Activated CD8-positive, alpha-beta memory T cell treated with anti-CD3 and anti-CD28 coated beads for 36 hours (primary cell): ENCODE measurements at places on chromosomes 13 and 19. TPM values are rescaled to one million over a fixed set of nuclear protein-coding genes. Genes with fewer than 3 reads are reported as not detected.

The CGB1 gene
- total RNA-seq: not detected

The THSD8 gene
- 29.1 TPM for total RNA-seq

The UPF1 gene
- total RNA-seq: 89.3 TPM

The GPR183 gene
- 29.6 TPM for total RNA-seq

The ATCAY gene
- total RNA-seq: not detected

The GRIN2D gene
- total RNA-seq: 0.17 TPM

The COL4A2 gene
- total RNA-seq: not detected
